ENCODE measurements at places on chromosomes 4 and X. TPM values are rescaled to one million over a fixed set of nuclear protein-coding genes. Genes with fewer than 3 reads are reported as not detected.
A peak's percentile ranks its signal among the peaks of the same experiment; 100 is the strongest.

PARM1 gene
- total RNA-seq = 13.9 TPM

GRCh38 chr4:2340272-2341061, 78.0 kb downstream of the ZFYVE28 start:
- no peaks in the 10 kb centered on the region for H3K4me1 ChIP-seq
- DNase-seq = no peak
- H3K4me3 ChIP-seq = no peak overlapping the region
- no peak overlapping the region for H3K27ac ChIP-seq
- no peaks in the 10 kb centered on the region for H3K36me3 ChIP-seq
- H3K27me3 ChIP-seq = no peaks in the 10 kb centered on the region

HTN3 gene
- not detected for total RNA-seq

- H3K27me3 ChIP-seq = no peaks in the 10 kb centered on the region
- H3K36me3 ChIP-seq = no peaks in the 10 kb centered on the region
- peak overlapping the region; percentile 86 for H3K27ac ChIP-seq
- DNase-seq = no peak
- H3K4me1 ChIP-seq = peaks cover 20% of the 10 kb centered on the region
Measured at GRCh38 chr4:128371001-128371777, 83.6 kb upstream of the PGRMC2 start.

- no peak overlapping the region for H3K4me3 ChIP-seq
- DNase-seq = no peak
- no peaks in the 10 kb centered on the region for H3K27me3 ChIP-seq
Measured at GRCh38 chrX:134470013-134470412, 10.0 kb downstream of the HPRT1 start.

ALB gene
- total RNA-seq = 5.9 TPM

NPY2R gene
- total RNA-seq = not detected

TMPRSS11B gene
- total RNA-seq = not detected

DNA sequence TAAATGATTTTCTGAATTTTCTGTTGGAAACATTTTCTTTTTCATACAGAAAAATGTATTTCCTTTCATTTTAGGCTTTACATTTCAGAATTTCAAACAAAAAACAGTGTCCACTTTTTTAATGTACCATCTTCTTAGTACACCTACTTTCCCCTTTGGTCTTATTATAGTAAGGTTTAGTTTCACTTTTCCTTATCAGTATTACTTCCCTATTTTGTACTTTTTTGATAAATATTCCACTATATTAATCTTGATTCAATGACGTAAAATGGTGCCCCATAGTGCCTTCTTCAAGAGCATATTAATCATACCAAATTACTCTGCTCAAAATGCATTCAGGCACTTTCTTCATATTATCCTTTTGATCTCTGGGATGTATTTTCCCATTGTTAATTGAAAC, 52.5 kb downstream of the BANK1 start:
- H3K27me3 ChIP-seq = no peaks in the 10 kb centered on the region
- no peaks in the 10 kb centered on the region for H3K4me1 ChIP-seq

GRCh38 chr4:4986841-4987240, 32.4 kb downstream of the CYTL1 start:
- no peak overlapping the region for H3K4me3 ChIP-seq
- no peak for DNase-seq
- no peak overlapping the region for H3K27ac ChIP-seq

LUZP4 gene
- not detected for total RNA-seq

- no peaks in the 10 kb centered on the region for H3K27me3 ChIP-seq
- H3K27ac ChIP-seq = peak overlapping the region; percentile 98
- peaks cover 19% of the 10 kb centered on the region for H3K4me1 ChIP-seq
- no peak for DNase-seq
- H3K36me3 ChIP-seq = no peaks in the 10 kb centered on the region
Measured at GRCh38 chr4:184533908-184534307, 59.6 kb upstream of the IRF2 start.

GRCh38 chrX:17559728-17560379, 177.4 kb upstream of the SCML1 start:
- no peak overlapping the region for H3K4me3 ChIP-seq
- H3K27me3 ChIP-seq = no peaks in the 10 kb centered on the region
- no peaks in the 10 kb centered on the region for H3K4me1 ChIP-seq
- H3K36me3 ChIP-seq = no peaks in the 10 kb centered on the region

DNA sequence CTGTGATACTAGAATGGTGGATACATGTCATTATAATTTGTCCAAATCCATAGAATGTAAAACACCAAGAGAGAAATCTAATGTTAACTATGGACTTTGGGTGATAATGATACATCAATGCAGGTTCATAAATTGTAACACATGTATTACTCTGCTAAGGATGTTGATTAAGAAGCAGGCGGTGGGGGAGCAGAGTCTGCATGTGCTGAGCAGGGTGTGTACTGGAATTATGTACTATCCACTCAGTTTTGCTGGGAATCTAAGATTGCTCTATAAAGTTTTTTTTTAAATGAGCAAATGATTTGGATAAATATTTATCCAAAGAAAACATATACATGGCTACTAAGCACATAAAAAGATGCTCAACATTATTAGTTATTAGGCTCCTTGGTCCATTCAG, 15.0 kb upstream of the MANBA start:
- DNase-seq = no peak
- no peak overlapping the region for H3K27ac ChIP-seq
- no peak overlapping the region for H3K4me3 ChIP-seq
- H3K4me1 ChIP-seq = no peaks in the 10 kb centered on the region

DNA sequence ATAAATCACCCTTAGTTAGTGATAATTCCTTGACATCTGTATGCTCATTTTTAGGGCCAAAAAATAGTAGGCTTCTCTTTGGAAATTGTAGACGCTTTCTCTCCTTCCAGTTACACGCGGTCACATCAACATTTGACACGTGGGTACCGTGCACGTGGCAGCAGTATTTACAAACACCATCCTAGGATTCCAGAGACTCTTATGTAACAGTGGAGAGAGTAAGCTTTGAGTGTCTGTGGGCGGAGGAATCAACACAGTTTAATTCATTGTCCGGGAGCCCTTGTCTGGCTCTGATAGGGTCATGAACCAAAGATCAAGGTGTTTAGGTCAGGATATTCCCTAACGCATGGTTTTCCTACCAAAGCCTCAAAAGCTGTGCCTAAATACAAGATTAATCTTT, 12.2 kb downstream of the TET2 start:
- no peak for DNase-seq
- no peaks in the 10 kb centered on the region for H3K27me3 ChIP-seq
- peak overlapping the region; percentile 9 for H3K4me3 ChIP-seq
- H3K27ac ChIP-seq = no peak overlapping the region
- H3K4me1 ChIP-seq = peaks cover 50% of the 10 kb centered on the region
- no peaks in the 10 kb centered on the region for H3K36me3 ChIP-seq

DNA sequence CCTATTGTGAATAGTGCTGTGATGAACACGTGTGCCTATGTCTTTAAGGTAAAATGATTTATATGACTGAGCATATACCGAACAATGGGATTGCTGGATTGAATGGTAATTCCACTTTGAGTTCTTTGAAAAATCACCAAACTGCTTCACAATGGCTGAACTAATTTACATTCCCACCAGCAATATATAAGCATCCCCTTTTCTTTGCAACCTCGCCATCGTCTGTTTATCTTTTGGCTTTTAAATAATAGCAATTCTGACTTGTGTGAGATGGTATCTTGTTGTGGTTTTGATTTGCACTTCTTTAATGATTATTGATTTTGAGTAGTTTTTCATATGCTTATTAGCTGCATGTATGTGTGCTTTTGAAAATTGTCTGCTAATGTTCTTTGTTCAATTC, 31.8 kb upstream of the UGT2A1 start:
- H3K4me1 ChIP-seq = no peaks in the 10 kb centered on the region
- no peaks in the 10 kb centered on the region for H3K27me3 ChIP-seq
- H3K36me3 ChIP-seq = no peaks in the 10 kb centered on the region
- DNase-seq = no peak

DNA sequence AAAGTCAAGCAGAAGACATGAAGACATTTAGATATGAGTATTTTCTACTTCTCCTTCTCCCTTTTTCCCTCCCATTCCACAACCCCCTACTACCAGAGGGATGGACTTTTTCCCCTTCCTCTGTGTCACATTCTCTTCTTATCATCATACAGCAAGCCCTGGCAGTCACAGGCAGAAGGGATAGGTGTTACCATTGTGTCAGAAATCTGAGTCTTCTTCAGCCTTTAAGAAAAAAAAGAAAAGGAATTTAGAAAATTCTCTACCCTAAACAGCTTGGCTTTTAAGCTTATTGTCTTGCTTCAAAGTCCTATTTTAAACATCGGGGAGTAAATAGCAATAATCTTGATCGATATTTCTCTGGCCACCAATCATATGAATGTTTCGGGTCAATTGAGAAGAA, 30.9 kb upstream of the ADH1C start:
- no peak overlapping the region for H3K4me3 ChIP-seq
- no peaks in the 10 kb centered on the region for H3K27me3 ChIP-seq
- DNase-seq = no peak
- no peaks in the 10 kb centered on the region for H3K36me3 ChIP-seq
- peak overlapping the region; percentile 59 for H3K27ac ChIP-seq

DNA sequence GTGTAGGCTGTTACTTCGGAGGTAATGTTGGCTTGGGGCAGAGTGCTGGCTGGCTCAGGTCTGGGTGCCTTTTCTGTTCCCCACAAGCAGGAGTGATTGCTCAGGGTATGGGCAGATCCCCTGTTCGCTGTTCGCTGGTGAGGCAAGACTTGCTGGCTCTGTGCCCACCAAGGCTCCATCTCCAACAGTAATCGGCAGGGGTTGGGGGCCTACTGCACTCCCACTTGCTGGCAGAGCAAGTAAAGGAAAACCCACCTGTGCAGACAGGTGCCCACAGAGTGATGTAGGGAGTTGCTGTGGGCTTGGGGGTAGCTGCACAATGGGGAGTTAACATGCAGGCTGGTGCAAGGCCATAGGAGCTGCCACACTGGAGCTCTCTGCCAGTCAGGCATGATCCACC, 8.0 kb upstream of the TMSB15C start:
- no peak overlapping the region for H3K27ac ChIP-seq
- H3K4me3 ChIP-seq = no peak overlapping the region
- H3K36me3 ChIP-seq = no peaks in the 10 kb centered on the region
- H3K4me1 ChIP-seq = no peaks in the 10 kb centered on the region
- DNase-seq = no peak

DNA sequence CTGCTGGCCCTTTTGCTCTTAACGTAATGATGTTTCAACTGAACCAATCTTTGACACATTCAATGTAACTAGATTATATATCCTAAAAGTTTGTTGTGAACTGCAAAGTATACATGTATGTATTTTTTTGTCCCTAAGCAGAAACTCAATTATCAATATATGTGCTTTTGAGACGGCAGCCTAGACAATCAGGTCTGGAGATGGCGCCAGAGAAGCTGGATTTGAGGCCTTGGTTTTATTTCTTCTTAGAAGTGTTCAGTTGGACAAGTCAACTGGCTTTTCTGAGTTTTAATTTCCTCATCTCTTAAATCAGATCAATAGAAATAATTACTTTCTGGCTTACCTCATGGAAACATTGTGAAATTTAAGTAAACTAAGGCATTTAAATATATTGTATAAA, 62.5 kb downstream of the DCAF8L1 start:
- no peak overlapping the region for H3K27ac ChIP-seq
- DNase-seq = no peak
- H3K36me3 ChIP-seq = no peaks in the 10 kb centered on the region
- no peaks in the 10 kb centered on the region for H3K4me1 ChIP-seq

DNA sequence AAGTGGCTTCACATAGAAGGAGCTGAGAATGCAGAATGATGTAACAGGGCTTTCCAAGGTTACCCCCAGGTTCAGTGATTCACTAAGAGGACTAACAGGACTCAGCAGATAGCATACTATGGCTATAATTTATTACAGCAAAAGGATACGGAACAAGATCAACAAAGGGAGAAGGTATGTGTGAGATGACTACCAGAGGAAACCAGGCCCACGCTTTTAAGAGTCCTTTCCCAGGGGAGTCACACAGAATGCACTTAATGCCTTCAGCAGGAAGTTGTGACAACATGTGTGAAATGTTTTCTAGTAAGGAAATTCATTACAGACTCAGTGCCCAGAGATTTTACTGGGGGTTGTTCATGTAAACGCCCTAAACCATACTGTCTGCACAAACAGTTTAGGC, 373.6 kb upstream of the MAGEB2 start:
- no peaks in the 10 kb centered on the region for H3K27me3 ChIP-seq
- H3K27ac ChIP-seq = no peak overlapping the region
- DNase-seq = no peak
- H3K4me1 ChIP-seq = no peaks in the 10 kb centered on the region
- no peaks in the 10 kb centered on the region for H3K36me3 ChIP-seq

GRCh38 chr4:174860588-174860987, 31.5 kb upstream of the GLRA3 start:
- no peak overlapping the region for H3K27ac ChIP-seq
- no peak overlapping the region for H3K4me3 ChIP-seq
- H3K27me3 ChIP-seq = no peaks in the 10 kb centered on the region
- H3K4me1 ChIP-seq = no peaks in the 10 kb centered on the region
- no peak for DNase-seq

DNA sequence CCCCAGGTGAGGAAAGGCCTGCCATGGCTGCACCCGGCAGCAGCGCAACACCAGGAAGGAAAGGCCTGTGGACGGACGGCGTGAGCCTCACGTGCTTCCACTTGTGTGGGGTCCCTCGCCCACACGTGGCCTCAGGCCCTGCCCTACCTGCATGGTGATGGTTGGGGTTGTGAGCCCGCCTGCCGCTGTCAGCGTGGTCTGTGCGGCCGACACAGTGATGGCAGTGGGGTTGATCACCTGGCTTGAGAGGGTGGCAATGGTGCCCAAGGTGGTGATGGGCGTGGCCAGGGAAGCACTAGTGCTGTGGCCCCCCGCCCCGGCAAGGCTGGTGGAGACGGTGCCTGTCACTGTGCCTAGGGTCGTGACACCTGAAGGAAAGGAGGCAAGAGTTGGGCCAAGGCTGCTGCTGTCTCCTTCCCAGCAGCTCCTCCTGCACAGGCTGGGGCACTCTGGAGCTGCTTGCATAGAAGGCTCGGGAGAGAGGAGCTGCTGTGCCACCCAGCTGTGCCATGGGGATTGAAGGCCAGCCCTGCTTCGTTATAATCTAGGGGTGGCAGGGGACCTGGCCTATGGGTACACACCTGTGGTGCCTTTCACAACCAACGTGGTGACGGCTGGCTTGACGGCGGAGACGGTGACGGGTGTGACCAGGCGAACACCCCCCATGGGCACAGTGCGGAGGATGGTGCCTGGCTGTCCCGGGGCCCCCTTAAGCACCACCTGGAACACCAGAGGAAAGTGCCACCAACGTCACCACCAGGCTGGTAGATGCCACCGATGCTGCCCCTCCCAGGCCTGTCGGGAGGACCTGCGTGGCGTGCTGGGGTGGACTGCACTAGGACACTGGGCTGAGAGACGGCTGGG, 11.8 kb upstream of the RENBP start:
- no peaks in the 10 kb centered on the region for H3K36me3 ChIP-seq
- no peak overlapping the region for H3K4me3 ChIP-seq
- H3K27ac ChIP-seq = no peak overlapping the region
- H3K4me1 ChIP-seq = no peaks in the 10 kb centered on the region
- DNase-seq = peak; percentile 42

GRCh38 chr4:152309418-152309817, 226.5 kb downstream of the FBXW7 start:
- no peaks in the 10 kb centered on the region for H3K4me1 ChIP-seq
- no peak overlapping the region for H3K4me3 ChIP-seq

H2BW2 gene
- total RNA-seq = not detected

GRCh38 chr4:2697995-2698414, 58.1 kb downstream of the TNIP2 start:
- no peaks in the 10 kb centered on the region for H3K27me3 ChIP-seq
- DNase-seq = no peak
- no peak overlapping the region for H3K27ac ChIP-seq
- no peak overlapping the region for H3K4me3 ChIP-seq
- no peaks in the 10 kb centered on the region for H3K4me1 ChIP-seq

CSAG1 gene
- total RNA-seq = not detected

All from psoas muscle (tissue), 8 donors.